ENCODE measurements at places on chromosomes 3 and 15.
A peak's percentile ranks its signal among the peaks of the same experiment; 100 is the strongest.

DNA sequence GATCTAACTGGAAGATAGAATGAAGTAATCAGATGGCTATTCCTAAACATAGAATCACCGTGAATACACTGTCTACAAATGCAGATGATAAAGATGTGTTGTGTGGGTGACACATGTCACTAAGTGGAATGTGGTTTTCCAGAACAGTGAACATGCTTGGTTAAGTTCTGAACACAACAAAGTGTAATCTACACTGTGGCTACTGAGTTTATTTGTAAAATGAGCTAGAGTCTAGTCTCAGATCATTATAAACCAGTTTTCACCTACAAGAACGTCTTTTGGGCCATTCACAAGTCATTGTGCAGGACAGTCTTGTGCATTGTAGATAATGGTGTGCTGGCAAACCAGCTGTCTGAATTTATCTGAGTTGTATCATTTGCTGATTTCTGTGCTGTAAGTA is 35.3 kb downstream of the OXNAD1 start:
- DNase-seq, result no peak

DNA sequence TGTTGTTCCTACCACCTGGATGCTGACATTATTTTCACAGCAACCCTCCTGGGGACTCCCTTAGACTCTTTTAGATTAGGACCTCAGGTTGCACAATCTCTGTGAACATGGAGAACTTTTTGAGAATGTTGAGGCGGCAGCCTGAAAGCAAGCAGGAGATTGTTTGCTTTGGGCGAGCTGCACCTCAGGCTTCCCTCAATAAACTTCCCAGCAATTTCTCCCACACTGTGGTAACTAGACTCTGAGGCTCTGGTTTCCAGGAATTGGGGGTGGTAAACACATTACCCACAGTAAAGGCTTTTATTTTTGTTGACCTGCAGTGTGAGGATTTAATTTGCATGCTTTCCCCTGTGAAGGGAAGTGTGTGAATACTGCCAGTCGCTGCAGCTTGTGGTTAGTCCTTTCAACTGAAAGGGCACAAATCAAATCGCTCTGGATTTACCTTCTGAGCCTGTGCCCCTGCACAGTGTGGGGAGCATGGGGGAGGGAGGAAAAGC is 35.2 kb upstream of the SIAH2 start:
- no peak for DNase-seq

GRCh38 chr15:64152507-64153387 is 1.2 kb downstream of the SNX22 start:
- DNase-seq, result no peak

- DNase-seq, result no peak
Observed at GRCh38 chr3:63557912-63558311, 94.6 kb upstream of the SNTN start.

GRCh38 chr3:160196511-160197104 is 28.6 kb upstream of the C3orf80 start:
- DNase-seq, result no peak

DNA sequence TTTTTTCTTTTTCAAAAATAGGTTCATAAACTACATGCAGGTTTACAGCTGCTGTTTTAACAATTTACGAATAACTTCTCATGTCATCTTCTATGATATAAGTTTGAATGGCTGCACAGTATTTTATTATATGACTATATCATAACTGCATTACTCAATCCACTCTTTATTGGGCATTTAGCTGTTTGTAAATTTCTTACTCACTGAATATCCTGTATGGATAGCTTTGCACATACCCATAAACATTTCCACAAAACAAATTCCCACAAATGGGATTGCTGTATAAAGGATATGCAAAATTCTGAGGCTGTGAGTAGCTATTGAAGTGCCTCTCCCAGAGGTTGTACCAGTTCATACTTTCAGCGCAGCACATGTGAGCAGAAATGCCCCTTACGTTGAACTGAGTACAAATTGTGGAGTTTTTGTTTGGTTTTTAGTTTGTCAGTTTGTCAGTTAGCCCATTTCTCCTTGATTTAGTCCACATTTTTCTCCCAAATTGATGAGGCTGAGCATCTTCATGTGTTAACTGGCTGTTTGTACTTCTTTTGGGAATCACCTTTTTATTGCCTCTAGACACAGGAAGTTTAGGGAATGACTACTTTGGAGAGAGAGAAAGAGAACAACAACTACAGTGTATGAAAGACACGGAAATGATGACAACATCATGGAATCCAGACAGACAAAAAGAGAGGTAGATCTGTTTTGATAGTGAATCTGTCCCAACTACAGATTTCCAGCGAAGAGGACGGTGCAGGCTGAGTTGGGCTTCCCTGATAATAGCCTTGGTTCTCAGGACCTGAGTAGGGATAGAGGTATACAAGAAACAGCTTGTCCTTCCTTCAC is 24.8 kb downstream of the TTC23 start:
- DNase-seq, result no peak

GRCh38 chr3:141384575-141384974 is 16.3 kb downstream of the ZBTB38 start:
- DNase-seq, result no peak

GRCh38 chr3:16239780-16240179 is 25.0 kb downstream of the DPH3 start:
- DNase-seq, result no peak

DNA sequence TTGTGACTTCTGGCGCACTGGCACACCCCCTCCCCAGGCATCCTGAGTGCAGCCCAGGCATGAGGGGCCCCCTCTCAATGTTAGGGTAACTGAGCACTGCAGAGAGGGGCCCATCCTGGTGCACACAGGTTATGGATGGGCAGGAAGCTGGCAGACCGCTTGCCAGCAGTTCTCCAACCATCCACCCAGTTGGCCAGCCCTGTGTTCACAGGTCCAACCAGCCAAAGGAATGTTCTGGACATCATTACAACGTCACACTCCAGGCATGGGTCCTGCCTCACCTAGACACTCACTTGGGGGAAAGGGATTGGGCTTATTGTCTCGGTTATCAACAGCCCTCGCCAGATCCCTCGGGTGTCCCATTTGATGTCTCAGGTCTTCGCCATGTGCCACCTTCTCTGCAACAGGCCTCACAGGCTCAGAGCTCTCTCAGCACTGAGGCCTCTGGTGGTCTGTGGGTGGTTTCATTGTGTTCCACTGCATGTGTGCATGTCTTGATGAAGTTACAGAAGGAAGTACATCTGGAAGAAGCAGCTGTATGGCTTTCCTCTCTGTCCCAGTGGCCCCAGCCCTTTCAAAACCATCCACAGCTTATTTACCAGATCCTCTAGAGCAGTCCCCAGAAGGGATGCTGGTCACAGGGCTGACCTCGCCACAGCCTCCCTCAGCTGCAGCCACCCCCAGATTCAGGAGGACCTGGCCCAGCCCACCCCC is 23.7 kb downstream of the ADCY5 start:
- no peak for DNase-seq

GRCh38 chr3:42377681-42378080 is 32.7 kb downstream of the LYZL4 start:
- no peak for DNase-seq

- no peak for DNase-seq
Observed at GRCh38 chr3:61369678-61370077, 118.4 kb upstream of the FHIT start.

- DNase-seq, result no peak
Observed at GRCh38 chr3:41418961-41419691, 219.8 kb downstream of the CTNNB1 start.

- no peak for DNase-seq
Observed at GRCh38 chr3:77553240-77553639, 513.3 kb downstream of the ROBO2 start.

DNA sequence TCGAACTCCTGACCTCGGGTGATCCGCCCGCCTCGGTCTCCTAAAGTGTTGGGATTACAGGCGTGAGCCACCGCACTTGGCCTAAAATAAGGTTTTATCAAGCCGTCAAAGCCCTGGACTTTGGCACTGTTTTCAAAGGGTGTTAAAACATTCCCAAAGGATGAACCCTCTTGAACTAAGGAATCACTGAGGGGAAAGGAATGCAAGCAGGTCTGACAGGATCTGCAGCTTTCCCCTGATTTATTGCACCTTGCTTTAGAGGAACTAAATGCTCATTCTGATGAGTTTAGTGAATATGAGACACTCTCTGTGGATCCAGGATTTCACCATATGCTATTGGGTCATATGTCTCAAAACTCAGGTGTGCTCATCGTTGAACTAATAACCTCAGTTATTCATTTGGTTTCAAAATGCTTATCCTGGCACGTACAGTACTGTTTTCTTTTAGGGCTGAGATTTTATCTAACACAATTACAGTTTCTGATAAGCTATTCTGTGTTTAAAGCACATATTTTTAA is 63.0 kb upstream of the TSC22D2 start:
- no peak for DNase-seq

- no peak for DNase-seq
Observed at GRCh38 chr15:26160343-26160742, 297.2 kb upstream of the ATP10A start.

GRCh38 chr3:153219146-153219545 is 57.1 kb downstream of the RAP2B start:
- DNase-seq, result no peak

DNA sequence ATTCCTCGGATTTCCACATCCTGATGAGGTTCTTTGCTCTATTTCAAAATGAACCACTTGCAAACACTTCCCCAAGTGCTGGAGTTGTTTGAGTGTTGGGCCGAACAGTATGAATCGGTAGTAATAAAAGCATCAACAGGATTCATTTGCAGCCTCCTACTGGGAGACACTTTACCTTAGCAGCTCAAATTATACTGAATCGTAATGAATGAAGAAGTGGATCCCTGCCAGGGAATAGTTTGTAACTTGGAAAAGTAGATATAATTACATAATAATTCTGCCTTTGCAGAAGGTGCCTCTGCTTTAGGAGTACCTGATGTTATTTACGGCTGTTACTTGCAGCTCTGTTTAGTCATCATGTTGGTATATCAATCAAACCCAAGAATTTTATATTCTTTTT is 669.1 kb downstream of the CADM2 start:
- no peak for DNase-seq

DNA sequence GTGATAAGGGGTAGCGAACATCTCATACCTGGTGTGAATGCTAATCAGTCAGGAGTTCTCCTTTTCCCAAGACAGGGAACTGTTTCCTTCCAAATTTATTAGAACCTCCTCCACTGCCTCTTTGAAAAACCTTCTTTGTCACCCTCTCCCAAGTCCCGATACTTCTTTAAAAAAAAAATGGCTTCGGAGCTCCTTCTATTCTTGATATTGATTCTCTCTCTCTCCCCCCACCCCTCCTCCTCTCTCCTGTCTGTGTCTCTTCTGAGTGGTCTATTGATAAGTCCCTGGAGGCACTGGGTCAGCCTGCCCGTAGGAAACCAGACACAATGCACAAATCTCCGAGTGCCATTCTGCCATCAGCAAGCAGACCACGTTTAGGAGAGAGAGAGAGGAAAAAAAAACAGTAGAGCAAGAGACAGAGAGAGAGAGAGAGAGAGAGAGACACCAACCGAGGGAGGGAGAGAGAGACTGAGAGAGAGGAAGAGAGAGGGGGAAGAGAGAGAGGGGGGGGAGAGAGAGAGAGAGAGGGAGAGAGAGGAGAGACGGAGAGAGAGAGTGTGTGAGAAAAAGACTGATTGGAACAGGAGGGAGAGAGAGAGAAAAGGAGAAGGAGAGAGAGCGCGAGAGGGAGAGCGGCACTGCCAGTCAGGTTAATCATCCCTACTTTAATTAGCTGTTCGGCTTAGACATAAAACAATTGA is 160.9 kb downstream of the TIGIT start:
- no peak for DNase-seq

GRCh38 chr3:50230104-50230793 is 5.8 kb upstream of the GNAI2 start:
- peak; percentile 43 for DNase-seq

GRCh38 chr3:31051226-31051625 is 156.8 kb upstream of the GADL1 start:
- DNase-seq, result no peak

DNA sequence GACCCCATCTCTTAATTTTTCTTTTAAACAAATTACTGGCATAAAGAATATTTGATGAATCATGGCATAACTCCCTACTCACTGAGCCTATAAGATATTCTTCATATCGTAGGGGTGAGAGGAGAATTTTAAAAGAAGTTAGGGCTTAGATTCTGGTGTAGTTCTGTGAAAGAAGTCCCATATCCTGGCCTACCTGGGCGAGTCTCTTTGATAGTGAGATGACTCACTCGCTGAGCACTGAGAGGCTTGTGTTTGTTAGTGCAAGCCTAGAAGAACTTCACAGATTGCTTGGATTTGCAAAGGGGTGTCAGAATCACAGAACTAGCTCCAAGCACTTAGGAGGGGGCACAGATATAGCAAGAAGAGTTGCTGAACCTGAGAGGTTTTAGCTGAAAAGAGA is 133.8 kb upstream of the TMC3 start:
- no peak for DNase-seq

GRCh38 chr15:74565381-74566085 is 24.5 kb downstream of the ARID3B start:
- DNase-seq, result no peak

- DNase-seq, result no peak
Observed at GRCh38 chr3:2810723-2811122, 299.5 kb downstream of the IL5RA start.

DNA sequence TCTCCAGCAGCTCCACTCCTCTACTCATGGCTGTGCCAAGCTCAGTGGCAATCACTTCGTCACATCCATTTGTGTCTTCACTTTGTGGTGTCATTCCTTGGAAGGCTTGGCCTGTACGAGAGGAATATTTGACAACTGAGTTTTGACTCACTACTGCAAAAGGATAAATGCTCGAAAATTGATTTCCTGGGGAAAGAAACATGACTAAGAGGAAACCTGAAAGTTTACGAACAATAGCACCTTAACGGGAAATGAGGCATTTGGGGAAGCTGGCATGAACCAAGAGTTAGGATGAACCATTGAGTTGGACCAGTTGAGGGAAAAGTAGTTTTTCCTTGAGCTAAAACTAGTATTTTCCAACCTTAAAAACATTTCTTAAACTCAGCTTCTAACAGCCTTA is 74.2 kb upstream of the ABHD17C start:
- DNase-seq, result no peak

DNA sequence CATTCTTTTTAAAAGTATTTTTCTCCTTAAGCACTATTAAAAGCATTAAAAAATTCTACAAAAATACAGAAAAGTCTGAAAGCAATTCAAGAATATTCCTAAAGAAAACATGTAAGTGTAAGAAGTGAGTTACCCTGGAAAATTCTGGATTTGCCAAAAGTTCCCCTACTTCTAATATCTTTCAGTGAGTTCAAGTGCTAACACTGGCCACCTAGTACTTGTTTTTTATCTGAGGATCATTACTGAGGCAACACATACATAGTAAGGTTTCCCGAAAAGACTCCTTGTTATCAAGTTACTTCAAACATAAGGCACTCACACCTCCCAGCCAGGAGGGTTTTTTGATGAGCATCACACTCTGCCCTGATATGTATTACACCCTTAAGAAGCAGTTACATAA is 158.4 kb downstream of the TIGIT start:
- DNase-seq, result no peak

GRCh38 chr3:127196002-127196401 is 3.1 kb downstream of the PRR23E start:
- DNase-seq, result no peak
